ENCODE measurements at places on chromosomes 5 and 9. TPM values are rescaled to one million over a fixed set of nuclear protein-coding genes. Genes with fewer than 3 reads are reported as not detected.

- no peak for DNase-seq
These were observed 86.9 kb downstream of the BASP1 start for GRCh38 chr5:17304282-17304681.

DNA sequence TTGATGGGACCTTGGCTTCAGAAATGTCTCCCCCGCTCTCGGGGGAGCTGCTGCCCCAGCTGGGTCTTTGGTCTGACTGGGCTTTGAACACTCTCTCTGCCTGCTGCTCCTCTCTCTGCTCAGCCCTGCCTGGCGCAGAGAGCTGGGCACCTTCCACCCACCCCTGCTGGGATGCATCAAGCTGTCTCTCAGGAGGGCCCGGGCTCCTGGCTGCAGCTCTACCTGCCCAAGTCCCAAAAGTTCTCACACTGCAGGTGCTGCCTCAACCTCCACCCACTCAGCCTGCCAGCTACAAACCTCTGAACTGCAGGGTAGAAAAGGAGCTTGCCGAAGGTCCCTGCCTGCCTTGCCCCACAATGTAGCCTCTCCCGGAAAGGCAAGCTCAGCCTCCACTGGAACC lies 36.7 kb downstream of the IRX2 start:
- DNase-seq = no peak

DNA sequence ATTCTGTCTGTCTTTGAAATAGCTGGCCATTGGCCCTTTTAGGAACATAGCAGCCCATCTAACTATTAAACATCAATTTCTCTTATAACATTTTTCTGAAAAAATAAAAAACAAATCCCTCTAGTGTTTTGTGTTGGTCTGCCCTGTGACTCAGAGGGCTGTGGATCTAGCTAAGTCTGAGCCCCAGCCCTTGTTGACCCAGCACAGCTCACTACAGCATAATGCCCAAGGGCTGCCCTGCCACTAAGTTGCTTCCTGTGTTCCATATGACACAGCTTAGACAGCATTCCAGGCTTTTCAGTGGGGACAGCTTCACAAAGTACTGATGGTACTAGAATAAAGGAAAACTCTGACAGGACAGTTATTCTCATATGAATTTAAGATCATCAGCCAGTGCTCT lies 136.0 kb downstream of the SCAMP1 start:
- no peak for DNase-seq

DNA sequence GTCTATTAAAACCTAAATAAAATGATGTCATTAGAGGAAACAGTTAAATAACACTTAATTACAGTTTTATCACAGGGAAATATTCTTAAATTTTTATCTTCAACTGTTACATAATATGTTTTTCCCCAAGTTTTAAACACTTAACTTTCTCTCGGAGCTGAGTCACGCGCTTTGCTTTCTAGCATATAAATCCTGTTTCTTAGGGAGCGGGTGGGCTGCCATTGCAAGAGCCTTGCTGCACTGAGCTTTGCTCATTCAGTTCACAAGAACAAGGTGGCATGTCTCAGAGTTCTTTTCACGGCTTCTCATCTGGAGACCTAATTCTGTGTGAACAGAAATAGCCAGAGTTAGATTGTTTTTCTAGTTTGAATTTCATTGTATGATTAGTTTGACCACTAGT lies 166.1 kb downstream of the ZSWIM6 start:
- DNase-seq = no peak

DNA sequence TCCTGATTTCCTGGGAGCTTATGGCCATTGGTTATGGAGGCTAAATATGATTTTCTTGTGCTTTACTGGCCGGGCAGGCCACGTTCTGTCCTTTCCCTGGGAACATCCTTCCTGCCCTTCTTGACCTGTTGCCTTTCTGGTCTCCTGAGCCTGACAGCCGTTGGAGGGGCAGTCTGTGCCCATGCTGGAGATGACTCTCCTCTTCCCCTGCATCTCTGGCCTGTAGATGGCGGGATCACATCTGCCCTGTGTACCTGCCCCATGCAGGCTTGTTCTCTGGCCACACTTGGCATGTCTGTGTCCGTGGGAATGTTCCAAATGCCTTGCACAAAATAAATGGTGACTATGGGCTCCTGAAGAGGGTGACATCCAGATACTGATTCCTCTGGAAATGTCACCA lies 253.1 kb upstream of the IRX4 start:
- DNase-seq = no peak

PCDHGB4 gene
- 0.32 TPM for total RNA-seq

GMCL2 gene
- not detected for total RNA-seq

KIF4B gene
- total RNA-seq = 0.03 TPM

IL13 gene
- total RNA-seq = not detected
